Osteoblast (primary cell): ENCODE measurements at places on chromosomes 3 and 15. TPM values are rescaled to one million over a fixed set of nuclear protein-coding genes. Genes with fewer than 3 reads are reported as not detected.
A peak's percentile ranks its signal among the peaks of the same experiment; 100 is the strongest.

- DNase-seq, result peak; percentile 58
These were observed 189.7 kb upstream of the STT3B start for GRCh38 chr3:31343075-31343474.

DNA sequence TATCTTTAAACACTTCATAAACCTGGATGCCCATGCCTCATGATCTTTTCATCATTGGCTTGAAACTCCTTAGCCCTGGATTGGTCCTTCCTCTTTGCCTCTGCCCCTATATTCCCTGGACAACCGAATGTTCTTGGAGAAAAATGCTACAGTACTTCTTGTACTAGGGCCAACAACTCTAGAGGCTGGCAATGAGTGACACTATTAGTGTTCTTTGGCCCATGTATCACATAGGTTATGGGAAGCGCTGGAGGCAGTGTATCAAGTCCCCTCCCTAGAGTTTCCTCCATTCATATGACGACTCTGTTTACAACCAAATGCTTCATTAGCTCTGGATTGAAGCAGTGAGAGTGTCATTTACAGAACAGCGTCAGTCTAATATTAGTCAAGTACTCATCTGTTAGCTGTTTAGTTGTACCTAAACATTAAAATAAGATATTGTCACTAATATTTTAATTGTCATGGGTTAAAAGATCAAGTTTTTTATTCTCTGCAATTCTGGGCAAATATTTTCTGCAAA lies 66.4 kb upstream of the MYO5C start:
- no peak for DNase-seq

DNA sequence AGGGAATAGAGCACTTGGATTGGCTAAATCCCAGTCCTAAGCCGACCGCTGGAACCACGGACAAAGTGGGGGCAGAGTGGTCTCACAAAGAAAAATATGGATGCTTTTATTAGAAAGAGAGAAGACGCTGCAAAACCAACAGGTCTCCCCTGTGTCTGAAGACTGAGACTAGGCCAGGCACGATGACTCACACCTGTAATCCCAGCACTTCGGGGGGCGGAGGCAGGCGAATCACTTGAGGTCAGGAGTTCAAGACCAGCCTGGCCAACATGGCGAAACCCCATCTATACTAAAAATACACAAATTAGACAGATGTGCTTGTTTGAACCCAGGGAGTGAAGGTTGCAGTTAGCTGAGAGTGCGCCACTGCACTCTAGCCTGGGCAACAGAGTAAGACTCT lies 61.8 kb downstream of the ZDHHC19 start:
- no peak for DNase-seq

DNA sequence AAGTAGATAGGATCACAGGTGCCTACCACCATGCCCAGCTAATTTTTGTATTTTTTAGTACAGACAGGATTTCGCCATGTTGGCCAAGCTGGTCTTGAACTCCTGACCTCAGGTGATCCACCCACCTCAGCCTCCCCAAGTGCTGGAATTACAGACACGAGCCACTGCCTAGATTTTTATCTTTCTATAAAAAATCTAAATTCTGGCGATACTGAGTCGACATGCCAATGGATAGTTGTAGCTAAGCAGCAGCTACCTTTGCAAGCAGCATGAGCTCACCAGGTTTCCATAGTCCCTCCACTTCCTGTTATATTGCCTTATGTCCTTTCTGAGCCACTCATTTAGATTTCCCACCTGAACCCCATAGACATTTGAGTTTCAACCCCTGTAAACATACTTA lies 13.1 kb upstream of the FMN1 start:
- no peak for DNase-seq

DNA sequence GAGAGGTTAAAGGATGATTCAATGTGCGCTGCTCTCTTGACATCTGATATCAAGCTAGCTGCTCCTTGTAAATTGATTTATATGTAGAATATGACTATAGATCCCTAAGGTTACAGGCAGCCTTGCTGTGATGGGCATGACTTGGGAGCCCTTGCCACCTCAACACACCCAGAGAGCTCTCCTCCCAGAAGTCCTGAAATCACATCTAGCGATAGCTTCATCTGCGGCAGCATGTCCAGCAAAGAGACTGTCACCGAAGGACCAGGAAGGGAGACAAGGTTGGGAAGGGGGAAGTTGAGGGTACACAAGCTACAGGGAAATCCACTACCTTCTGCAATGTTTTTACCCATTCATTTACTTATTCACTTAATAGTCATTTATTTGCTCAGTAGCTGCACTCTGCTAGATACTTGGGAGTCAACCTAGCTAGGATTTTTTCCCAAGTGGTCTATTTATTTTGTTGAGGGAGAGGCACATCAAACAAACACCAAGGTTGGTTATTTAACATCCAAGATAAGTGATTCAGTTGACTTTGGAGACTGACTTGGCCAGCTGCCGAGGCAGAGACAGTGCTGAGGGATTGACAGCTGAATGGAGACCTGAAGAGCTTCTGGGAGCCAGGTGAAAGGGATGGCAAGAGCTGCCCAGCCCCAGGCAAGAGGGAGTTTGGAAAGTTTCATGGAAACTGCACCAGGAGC lies 205.8 kb upstream of the IL12A start:
- DNase-seq, result no peak

DNA sequence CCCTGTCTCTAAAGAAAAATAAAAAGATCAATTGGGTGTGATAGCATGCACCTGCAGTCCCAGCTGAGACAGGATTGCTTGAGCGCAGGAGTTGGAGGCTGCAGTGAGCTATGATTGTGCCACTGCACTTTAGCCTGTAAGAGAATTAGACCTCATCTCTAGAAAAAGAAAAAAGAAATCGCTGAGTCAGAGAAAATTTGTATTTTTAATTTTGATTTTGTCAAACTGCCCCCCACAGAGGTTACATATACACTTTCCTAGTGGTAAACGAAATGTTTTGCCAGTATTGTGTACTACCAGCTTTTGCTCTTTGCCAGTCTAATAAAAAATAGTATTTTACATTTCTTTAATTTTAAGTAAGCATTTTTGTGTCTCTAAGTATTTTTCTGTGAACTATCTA lies 5.3 kb upstream of the CRYGS start:
- no peak for DNase-seq

DNA sequence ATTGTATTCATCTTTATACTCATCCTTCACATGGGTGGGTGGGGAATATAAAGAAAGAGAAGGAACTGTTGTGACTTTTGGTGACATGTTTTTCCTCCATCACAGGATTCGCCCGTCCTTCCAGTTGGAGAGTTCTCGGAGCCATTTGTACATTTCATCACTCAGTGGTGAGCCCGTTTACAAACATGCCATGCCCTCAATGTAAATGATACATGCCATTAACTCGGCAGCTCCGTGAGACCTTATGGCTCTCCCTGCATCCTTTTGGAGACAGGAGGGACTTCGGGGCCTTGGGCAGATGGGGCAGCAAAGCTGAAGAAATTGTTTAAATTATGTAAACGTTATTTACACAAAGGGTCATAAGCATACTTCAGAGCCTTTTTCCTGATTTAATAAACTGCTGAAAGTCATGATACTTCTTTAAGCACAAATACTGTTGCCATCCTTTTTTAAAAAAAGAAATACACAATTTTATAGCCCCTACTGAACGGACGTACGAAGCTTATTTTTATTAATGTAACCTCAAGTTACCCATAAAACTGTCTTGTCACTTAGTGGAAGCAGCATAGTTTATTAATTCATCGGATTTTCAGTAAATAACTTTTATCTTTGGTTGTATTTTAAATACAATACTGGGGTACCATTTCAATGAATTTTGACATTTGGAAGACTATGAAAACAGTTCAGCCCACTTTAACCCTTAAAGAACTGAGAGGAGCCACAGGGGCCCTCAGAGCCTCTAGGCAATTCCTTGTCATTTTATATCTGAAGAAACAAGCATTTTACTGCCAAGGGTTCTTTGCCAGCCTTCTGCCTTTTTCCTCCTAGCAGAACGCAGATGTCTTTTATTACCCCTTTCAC lies 55.6 kb upstream of the SKOR1 start:
- DNase-seq, result no peak

GRCh38 chr3:106452096-106452495 lies 583.3 kb upstream of the CBLB start:
- no peak for DNase-seq

DNA sequence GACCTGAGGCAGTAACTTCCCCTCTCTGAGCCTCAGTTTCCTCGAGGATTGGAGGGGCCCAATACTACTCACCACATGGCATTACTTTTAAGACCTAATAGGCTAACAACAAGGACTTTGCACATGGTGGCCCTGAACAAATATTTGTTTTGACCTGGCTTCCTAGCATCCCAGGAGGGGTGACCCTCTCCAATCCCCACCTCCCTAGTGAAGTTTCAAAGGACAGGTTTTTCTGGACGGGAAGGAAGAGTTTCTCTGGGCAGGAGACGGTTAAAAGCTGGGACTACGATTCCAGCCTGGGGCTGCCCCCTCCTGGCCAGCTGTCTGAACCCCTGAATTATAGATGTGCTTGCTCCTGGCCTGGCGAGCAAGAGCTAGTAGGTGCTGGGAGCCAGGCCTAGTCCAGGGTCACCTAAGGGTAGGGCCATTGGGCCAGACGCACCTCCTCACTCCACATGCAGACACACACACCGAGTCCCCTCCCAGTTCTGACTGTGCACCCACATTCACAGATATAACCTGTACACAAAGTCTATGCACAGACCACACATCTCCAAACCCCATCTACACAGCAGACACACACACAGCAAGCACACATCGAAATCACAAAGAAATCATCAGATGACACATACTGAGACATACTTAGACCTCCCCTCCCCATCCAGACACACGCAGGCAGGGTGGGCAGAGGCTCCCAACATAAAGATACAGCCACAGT lies 2.7 kb upstream of the ISL2 start:
- DNase-seq, result peak; percentile 91

GRCh38 chr3:43072361-43072760 lies 33.5 kb downstream of the POMGNT2 start:
- no peak for DNase-seq

DNA sequence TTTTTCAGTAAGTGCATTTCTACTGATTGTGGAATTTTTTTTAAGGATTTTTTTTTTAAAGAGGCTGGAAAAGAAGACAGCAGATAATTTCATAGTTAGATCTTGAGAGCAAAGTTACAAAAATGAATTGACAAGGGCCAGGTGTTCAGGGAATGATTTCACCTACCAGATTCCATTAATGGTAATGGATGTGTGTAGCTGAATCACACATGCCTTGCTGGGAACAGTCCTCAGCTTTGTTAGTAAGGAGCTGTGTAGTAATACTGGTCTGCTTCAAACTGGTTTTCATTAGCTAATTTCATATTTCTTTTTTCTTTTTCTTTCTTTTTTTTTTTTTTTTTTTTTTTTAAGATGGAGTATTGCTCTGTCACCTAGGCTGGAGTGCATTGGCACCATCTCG lies 16.0 kb downstream of the NR1D2 start:
- no peak for DNase-seq

- peak; percentile 85 for DNase-seq
These were observed 491 bp upstream of the SENP7 start for GRCh38 chr3:101513419-101513986.

- peak; percentile 70 for DNase-seq
These were observed 310.8 kb downstream of the PTPRG start for GRCh38 chr3:61872077-61872706.

GRCh38 chr15:92091155-92091734 lies 237.7 kb downstream of the SLCO3A1 start:
- DNase-seq, result peak; percentile 70

The DLL4 gene
- total RNA-seq, result not detected in 2 replicates

The PLA1A gene
- total RNA-seq, result under 0.01 and 0.36 TPM in 2 replicates

The VGLL3 gene
- 198 and 242 TPM in 2 replicates for total RNA-seq

The LRRC31 gene
- total RNA-seq, result not detected in 2 replicates

The CCDC54 gene
- not detected in 2 replicates for total RNA-seq

The TSEN2 gene
- total RNA-seq, result 13.0 and 14.1 TPM in 2 replicates

The DAG1 gene
- 55.4 and 58.3 TPM in 2 replicates for total RNA-seq
